ENCODE measurements at places on chromosomes 13 and 19. TPM values are rescaled to one million over a fixed set of nuclear protein-coding genes. Genes with fewer than 3 reads are reported as not detected.

GRCh38 chr13:105929505-105929904 is 606.0 kb downstream of the EFNB2 start:
- H3K27me3 ChIP-seq, result no peaks in the 10 kb centered on the region
- no peak overlapping the region for H3K27ac ChIP-seq
- H3K4me3 ChIP-seq, result no peak overlapping the region
- no peaks in the 10 kb centered on the region for H3K4me1 ChIP-seq

- H3K27ac ChIP-seq, result no peak overlapping the region
- H3K27me3 ChIP-seq, result no peaks in the 10 kb centered on the region
- no peak for DNase-seq
Measured at GRCh38 chr13:73958657-73959397, 175.4 kb downstream of the KLF12 start.

DNA sequence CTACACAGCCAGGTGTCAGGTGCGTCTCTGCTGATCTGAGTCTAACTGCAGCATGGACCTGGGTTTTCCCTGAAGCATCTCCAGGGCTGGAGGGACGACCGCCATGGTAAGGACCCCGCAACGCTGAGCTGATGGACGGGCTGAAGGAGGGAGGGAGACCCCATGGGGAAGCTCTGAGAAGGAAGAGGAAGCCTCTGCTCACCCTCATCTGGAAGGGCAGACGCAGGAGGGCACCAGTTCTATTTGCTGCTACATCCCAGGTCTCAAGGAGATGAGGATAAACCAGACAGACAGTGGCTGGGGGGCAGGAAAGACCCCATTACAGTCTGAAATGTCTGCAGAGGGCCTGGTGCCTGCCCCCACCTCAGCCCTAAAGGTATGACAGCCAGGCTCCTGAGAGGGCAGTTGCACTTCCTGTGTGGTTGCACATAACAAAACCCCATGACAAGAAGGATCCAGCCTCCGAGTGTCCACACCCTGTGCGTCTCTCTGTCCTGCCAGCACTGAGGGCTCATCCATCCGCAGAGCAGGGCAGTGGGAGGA is at the start of gene LILRA2:
LILRA2 (plus strand) TSS at position 461 of the 543 bp plus-strand sequence. CDS start 89 bp downstream, outside the sequence.
- peaks cover 5% of the 10 kb centered on the region for H3K27me3 ChIP-seq
- H3K4me1 ChIP-seq, result no peaks in the 10 kb centered on the region
- DNase-seq, result no peak
- H3K4me3 ChIP-seq, result no peak within 1 kb of the TSS
- no peaks in the 10 kb centered on the region for H3K36me3 ChIP-seq

- H3K4me3 ChIP-seq, result no peak overlapping the region
- H3K4me1 ChIP-seq, result peaks cover 5% of the 10 kb centered on the region
- no peak overlapping the region for H3K27ac ChIP-seq
- no peaks in the 10 kb centered on the region for H3K27me3 ChIP-seq
- no peaks in the 10 kb centered on the region for H3K36me3 ChIP-seq
Measured at GRCh38 chr13:20195801-20196200, 3.1 kb upstream of the GJB2 start.

Gene CRLF1
- total RNA-seq, result 2.6 TPM

Gene TPTE2
- total RNA-seq, result not detected

All from prostate gland (tissue), 2 donors.